ENCODE measurements at places on chromosomes 5 and 9.

GRCh38 chr9:15524845-15525455 is 14.2 kb upstream of the PSIP1 start:
- no peak for DNase-seq

DNA sequence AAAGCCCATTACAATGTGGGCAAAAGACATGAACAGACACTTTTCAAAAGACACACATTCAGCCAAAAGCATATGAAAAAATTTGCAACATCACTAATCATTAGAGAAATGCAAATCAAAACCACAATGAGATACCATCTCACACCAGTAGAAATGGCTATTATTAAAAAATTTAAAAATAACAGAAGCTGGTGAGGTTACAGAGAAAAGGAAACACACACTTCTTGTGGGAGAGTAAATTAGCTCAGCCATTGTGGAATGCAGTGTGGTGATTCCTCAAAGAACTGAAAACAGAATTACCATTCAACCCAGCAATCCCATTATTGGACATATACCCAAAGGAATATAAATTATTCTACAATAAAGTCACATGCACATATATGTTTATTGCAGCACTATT is 585.2 kb upstream of the TUSC1 start:
- no peak for DNase-seq

DNA sequence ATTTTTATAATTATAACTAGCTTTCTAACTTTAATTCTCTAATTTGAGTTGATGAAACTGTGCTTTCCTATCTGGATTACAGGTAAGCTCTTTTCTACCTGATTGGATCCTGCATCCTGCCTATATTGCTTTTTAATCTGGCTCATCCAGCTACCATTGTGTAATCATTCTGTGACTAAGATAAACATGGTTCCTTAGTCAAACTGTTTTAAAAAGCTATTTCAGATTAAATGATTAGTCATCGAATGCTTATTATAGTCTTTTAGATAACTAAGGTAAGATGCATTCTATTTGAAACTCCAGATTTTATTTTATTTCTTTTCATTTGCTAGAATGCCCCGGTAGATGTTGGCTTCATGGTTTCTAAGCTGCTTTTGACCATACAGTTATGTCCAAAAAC is 50.7 kb downstream of the ICE1 start:
- no peak for DNase-seq

DNA sequence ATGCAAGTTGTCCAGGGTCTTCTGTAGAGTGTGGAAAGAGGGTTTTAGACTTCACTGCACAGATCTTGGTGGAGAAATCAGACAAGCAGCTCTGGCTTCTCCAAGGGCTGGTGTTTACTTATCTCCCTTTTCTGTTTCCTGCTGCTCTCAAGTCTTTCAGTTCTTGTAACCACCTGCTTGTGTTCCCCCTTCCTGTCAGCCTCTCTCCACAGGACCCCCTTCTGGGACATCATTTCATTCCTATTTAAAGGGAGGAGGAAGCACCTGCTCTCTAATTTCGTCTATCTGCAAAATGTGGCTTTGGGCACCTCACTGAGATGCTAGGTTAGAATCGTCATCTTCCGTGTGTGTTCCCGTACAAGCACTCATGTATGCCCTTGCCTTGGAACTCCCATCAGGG is 636.2 kb downstream of the MTRR start:
- no peak for DNase-seq

DNA sequence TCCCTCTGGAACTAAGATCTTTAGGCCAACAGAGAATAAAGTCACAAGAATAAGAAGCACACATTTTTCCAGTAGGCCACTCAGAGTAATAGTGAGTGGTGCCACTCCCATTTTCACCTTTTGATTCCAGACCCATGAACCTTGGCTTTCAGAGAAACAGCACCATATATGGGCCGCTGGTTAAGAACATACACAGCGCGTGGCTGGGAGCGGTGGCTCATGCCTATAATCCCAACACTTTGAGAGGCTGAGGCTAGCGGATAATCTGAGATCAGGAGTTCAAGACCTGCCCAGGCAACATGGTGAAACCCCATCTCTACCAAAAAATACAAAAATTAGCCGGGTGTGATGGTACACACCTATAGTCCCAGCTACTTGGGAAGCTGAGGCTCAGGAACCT is 15.6 kb upstream of the PTGES start:
- no peak for DNase-seq

DNA sequence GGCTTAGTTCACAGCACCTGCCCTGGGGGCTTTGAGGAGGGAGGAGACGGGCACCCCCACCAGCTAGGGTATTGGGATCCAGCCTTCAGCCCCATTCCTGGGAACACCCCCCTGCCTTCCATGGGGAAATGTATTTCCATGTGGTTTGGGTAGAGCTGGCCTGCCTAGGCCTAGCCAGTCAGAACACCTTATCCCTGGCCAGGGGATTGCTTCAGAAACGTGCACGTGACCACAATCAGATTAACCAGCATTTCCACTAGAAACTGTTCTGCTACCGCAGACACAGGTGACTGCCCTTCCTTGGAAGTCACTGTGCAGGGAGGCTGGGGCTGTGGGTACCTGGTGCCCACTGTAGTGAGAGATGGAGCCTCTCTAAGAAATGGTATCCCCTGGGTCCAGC is 14.0 kb downstream of the BBLN start:
- no peak for DNase-seq

DNA sequence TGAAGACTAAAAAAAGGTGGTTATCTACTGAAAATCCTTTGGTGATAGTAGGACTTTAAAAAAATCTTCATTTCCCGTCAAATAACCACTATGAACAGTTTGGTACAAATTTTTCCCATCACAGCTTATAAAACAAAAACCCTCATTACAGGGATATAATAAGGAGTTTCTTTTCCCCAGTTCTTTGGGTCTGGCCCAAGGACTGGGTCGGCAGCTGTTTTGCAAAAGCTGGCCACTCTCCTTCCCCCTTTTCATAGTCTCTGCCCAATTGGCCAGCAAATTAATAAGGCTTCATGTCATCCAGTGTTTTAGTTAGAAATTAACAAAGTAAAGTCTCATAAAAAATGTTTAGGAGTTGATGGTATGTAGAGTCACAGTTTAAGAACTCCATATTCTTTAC is 47.0 kb upstream of the PDE8B start:
- no peak for DNase-seq

DNA sequence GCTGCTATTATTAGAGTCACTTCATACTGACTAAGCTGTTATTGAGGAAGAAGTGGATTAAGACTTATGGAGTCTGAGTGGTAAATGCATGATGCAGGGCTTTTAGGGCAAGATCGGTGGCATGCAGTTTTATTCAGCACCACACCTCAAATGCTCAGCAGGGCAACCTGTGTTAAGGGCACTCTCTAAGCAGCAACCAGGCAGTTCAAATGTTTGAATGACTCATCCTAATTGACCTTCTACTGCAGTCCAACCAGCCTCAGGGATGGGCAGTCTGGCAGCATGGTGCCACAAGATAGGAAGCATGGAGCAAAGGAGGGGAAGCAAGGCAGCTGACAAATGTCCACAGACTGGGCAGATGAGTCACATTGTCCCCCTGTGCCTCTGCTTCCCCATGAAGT is 80.2 kb upstream of the MIER3 start:
- DNase-seq = no peak

DNA sequence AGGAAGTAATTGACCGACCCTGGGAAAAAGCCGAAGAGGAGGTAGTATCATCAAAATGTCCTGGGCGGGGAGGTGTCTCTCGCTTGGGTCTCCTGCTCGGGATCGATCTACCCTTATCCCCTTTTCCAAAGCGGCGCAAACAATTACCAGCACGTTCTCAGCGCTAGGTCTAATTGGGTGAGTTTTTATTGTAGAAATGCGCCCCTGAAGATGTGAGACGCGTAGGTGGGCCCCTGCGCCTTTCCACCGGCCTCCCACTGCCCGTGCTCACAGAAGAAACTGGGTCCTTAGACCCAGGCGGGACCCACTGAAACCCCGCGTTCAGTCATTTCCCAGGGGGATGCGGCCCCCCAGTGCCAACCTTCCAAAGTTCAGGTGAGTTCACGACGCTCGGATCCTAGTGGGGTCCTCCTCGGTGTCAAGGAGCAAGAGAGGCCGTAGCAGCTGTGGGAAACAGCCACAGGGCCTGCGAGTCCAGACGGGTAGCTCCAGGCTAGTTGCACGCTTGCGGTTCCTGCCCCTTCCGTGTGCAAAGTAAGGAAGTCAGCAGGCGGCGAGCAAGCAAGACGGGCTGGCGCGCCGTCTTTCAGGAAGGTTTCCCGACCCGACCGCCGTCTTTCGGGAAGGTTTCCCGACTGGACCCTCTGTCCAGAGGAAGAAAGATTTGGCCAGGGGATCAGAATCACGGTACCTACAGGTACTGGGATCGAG is 1.5 kb downstream of the SMIM32 start:
- peak; percentile 26 for DNase-seq

GRCh38 chr5:85512896-85513295 is 1104.8 kb upstream of the COX7C start:
- DNase-seq = no peak

DNA sequence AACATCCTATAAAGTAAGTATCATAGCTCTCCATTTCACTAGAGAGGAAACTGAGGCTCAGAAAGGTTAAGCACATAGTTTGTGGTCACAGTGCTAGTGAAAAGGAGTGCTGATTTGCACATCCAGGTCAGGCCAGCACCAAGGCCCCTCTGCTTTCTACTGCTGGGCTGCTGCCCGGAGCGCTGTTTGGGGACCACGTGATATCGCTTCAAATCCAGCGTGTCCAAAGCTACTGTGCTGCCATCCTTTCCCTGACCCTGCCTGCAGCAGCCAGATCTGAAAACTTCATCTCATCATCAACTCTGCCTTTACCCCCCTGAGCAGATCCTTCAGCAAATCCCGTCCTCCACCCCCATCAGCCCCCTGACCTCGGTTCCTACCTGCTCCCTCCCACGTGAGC is 40.7 kb upstream of the AKNA start:
- DNase-seq = no peak

DNA sequence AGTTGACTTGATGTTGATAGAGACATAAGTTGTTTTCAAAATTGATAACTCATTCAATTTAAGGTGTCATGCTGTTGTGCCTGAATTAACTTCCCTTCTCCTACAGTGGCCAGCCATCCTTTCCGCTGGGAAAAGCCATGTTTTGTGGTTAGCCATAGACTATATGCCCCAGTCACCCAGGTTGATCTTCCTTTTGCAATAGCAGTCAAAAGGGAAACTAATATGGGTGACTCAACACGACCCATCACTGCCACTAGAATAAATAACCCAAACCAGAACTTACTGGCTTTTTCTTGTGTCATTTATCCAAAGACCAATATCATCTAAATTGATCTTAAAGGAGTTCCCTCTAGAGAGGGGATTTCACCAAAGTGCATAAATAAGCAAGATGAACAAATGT is 87.4 kb downstream of the PTCD2 start:
- no peak for DNase-seq

- no peak for DNase-seq
Observed at GRCh38 chr5:149298163-149298562, 26.5 kb downstream of the AFAP1L1 start.

- DNase-seq = peak; percentile 34
Observed at GRCh38 chr5:84437673-84438315, 53.1 kb upstream of the EDIL3 start.

All from epithelial cell of prostate (primary cell).